Endothelial cell (in vitro differentiated cells): ENCODE measurements at places on chromosomes 4 and X.

GRCh38 chr4:158710814-158711213, 12.4 kb downstream of the PPID start:
- DNase-seq = no peak

DNA sequence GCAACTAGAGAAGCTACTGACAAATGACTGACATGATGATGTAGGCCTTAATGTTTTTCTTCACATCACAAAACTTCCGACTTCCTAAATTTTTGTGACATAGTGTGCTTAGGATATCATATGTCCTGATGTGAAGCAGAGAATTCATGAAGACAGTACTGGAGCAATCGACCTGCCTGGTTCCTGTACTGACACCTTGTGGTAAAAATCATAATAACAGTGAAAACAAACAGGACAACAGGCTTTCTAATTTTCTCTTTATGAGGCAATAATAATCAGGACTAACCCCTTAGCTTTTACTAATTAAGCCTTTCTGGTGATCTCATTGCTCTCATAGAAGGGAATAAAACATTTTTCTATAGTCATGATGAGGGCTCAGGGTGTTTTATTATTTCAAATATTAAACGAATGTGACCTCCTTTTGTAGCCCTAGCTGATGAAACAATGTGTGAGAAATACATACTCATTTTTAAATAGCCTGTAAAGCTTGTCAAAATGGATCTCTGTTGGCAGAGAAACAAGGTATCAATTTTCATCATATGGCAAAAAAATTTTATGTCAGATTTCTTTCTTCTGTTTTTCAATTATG, 158.4 kb downstream of the TENT5D start:
- DNase-seq = no peak

DNA sequence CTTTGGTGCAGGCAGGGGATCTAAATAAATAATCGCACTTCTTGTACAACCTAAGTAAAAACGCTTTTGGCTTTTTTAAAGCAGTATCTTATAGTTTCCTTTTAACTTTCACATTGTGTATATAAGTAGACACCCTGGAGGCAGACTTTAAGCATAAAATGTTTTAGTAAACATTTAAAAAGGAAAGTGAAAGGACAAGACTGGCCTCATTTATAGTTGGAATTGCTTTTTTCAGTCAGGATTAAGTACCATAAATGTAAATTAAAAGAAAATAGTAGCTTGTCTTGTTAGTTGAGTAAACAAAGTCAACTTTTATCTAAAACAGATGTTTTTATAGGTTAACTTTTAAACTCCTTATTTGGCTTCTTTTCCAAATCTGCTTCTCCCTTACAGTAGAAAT, 39.7 kb downstream of the PTPN13 start:
- no peak for DNase-seq

DNA sequence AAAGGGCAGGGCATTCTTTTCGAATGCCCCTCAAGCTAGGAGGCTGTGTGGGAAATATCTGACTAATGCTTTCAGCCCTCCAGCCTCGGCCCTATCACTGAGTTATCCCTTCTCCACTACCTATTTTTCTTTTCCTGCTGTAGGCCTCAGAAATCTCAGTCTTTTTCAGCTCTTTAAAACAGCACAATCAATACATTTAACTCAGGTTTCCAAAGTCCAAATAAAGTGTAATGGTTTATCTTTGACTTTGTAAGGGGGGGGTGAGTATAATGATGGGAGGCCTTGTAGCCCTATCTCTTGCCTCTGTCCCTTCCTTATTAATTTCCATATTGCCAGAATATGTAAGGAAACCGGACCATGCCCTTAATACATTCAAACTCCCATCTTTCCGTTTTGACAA, 1.6 kb upstream of the WNK3 start:
- no peak for DNase-seq

DNA sequence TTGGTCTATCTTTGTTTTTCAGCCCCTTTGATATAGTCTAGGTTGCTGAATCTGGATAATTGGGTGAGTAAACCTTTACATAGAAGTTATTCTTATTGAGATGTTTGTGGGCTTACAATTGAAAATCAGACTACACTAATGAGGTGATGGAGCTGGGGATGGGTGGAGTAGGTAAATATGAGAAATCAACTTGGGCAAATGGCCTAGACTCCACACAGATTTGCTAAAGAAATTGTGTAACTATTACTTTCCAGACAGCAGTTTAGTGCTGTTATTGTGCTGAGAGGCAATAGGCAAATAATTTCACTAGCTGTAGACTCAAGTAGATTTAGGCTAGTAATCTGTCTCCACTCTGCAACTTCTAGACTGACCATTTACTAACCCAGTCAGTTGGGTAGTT, 8.2 kb downstream of the DIAPH2 start:
- DNase-seq = no peak

- no peak for DNase-seq
Measured at GRCh38 chrX:68920561-68920960, 91.7 kb downstream of the EFNB1 start.

- peak; percentile 22 for DNase-seq
Measured at GRCh38 chr4:146916479-146917076, 29.1 kb downstream of the TTC29 start.

DNA sequence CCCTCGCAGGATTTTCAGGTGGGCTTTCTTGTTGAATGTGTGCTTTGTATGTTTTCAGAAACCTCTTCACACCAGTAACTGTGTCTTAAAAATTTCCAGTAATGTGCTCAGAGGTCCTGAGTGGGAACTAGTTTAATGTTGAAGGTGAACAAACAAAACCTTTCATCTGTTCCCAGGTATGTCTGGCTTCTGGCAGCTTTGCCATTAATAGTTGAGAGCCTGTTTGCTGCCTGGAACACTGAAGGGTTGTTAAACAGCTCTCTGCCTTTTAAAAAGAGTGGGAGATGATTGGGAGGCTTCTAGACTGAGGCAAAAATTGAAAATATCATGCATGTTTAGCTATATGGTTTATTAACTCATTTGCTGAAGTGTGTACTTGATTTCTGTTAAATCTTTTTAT, 161.2 kb upstream of the AGTR2 start:
- DNase-seq = no peak

DNA sequence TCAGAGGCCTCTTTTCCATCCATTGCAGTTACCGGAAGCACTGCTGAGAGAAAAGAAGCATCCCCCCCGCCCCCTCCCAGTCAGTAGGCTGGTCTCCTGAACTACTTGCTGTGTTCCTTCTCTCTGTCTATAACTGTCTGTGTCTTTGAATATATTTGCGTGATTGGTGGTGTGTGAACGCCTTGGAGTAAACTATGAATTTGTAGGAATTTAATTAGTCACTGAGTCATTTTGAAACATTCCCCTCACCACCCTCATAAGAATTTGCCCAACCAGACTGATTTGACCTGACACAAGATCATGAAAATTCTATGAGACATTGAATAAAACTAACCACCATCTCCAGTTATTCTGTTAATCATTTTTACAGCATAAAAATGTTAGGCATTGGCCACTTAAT, 6.7 kb upstream of the NXF3 start:
- DNase-seq = no peak

GRCh38 chr4:152308951-152309350, 226.9 kb downstream of the FBXW7 start:
- no peak for DNase-seq

- no peak for DNase-seq
Measured at GRCh38 chr4:48361012-48361400, 19.7 kb downstream of the SLAIN2 start.
